ENCODE measurements at places on chromosomes 16 and 17. TPM values are rescaled to one million over a fixed set of nuclear protein-coding genes. Genes with fewer than 3 reads are reported as not detected.

- no peaks in the 10 kb centered on the region for H3K36me3 ChIP-seq
- DNase-seq, result no peak
- no peak overlapping the region for H3K4me3 ChIP-seq
- H3K27ac ChIP-seq, result no peak overlapping the region
These were observed 298.8 kb upstream of the MAF start for GRCh38 chr16:79899316-79899715.

- no peaks in the 10 kb centered on the region for H3K36me3 ChIP-seq
- no peak overlapping the region for H3K27ac ChIP-seq
- H3K4me1 ChIP-seq, result no peaks in the 10 kb centered on the region
- no peak for DNase-seq
These were observed 32.8 kb upstream of the ABCC12 start for GRCh38 chr16:48188449-48189102.

DNA sequence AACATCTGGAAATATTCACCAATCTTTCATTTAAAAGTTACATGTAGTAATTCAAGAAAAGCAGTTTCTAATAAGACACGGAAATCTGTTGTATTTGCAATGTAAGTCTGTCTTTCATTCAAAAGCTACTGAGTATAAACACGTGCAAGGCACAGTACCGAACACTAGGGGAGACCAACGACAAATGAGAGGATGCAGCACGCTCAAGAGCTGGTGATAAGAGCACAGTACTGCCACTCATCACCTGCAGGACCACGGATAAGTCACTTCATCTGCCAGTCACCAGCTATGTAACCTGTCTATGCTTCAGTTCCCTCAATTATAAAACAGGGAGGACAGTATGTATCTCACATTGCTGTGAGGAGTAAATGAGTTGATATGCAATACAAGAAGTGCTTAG is 67.1 kb downstream of the CLEC18A start:
- DNase-seq, result no peak
- H3K4me3 ChIP-seq, result no peak overlapping the region
- H3K27me3 ChIP-seq, result no peaks in the 10 kb centered on the region
- H3K27ac ChIP-seq, result no peak overlapping the region
- H3K4me1 ChIP-seq, result no peaks in the 10 kb centered on the region

DNA sequence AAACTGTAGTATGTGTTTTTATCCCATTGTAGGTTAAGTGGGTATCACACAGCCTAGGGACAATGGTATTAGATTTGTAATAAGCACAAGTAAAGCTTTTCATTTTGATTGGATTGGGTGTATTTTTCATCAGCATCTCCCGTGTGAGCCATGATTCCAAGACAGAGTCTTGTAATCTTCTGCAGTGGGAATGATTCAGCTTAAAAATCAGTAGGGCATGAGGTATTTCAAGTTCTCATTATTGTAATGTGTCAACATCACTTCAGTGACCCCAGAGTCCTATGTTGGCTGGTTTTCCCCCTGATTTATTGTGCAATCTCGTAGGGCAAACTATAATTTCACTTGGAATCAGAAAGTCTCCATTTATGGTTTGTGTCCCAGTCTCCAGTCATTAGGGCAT is 833.2 kb upstream of the RBFOX1 start:
- H3K27me3 ChIP-seq, result no peaks in the 10 kb centered on the region
- H3K27ac ChIP-seq, result no peak overlapping the region
- no peaks in the 10 kb centered on the region for H3K36me3 ChIP-seq
- H3K4me1 ChIP-seq, result no peaks in the 10 kb centered on the region

DNA sequence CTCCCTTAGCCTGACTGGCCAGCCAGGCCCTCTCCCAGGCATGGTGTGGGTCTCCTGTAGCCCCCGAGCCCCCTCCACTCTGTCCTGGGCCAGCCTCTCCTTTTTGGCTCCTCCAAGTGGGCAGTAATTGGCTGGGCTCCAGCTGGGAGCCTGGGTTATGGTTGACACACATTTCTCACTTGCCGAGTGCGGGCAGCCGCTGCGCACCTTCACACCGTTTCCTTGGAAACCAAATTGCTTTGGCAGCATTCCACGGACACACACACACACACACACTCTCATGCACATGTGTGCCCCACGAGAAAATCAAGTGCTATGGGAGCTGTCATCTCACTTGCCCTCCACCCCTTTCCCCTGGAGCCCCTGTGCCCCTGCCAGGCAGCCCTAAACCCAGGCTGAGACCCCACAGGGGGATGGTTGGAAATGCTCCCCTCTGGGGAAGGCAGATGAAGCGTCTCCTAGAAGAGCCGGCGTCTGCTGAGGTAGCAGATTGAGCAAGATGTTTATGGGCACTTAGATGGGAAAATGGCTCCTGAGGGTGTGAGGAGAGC is 402.7 kb upstream of the TNRC6C start:
- no peaks in the 10 kb centered on the region for H3K4me1 ChIP-seq
- no peak overlapping the region for H3K27ac ChIP-seq
- H3K36me3 ChIP-seq, result no peaks in the 10 kb centered on the region

DPEP2 gene
- 2.0 TPM for total RNA-seq

ABCA6 gene
- 73.2 TPM for total RNA-seq

All from vagina (tissue), 2 donors.